ENCODE measurements at places on chromosomes 11 and 22.

DNA sequence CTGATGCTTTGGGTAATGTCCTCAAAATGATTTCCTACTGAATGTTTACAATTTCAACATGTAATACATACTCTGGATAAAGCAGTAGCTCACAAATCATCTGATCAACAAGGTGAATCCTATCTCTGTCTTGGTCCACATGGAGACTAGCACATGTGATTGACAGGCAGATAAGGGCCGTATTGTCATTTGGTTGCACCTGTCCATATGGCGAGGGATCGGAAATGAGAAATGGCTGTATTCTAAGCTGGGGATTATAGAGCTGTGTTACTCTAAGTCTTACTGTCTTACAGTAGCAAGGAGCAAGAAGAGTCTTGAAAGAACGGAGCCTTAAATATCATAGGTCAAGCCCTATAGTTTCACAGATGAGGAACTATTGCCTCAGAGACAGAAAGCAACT, 55.7 kb downstream of the APIP start:
- no peak for DNase-seq

GRCh38 chr11:82092904-82093303, 640.8 kb downstream of the FAM181B start:
- no peak for DNase-seq

DNA sequence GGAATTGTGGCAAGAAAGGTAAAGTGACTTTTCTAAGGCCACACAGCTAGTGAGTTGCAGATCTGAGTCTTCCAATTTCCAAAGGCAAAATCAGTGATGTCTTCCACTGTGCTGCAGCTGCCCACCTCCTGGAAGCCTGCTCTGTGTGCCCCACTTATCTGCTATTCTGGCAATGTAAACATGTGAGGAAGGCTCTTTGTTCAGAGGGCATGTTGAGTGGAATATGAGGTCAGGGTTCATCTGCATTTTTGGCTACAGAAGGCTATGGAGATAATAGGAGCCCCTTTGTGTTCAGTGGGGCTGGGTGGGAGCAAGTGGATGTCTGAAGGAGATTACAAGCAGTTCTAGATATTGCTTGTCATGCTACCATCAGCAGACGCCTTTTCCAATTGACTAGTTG, 396.2 kb downstream of the BUD13 start:
- DNase-seq: no peak

- peak; percentile 23 for DNase-seq
Measured at GRCh38 chr22:31496735-31497146, 405 bp downstream of the SFI1 start.

GRCh38 chr11:117786135-117786870, 10.7 kb downstream of the DSCAML1 start:
- no peak for DNase-seq

DNA sequence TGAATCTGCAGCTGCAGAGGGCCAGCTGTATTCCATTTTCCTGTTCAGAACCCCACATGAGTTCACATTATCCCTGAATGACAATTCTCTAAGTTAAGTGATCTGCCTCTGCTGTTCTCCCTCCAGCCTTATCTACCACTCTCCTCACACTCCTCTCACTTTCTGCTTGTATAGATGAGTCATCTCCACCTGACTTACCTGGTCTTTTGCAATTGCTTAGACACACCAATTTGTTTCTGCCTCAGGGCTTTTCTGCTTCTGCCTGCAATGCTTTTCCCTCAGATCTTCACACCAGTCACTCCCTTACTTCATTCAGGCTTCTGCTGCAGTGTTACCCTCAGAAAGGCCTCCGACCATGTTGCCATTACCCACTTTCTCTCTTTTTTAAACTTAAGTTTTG, 118.1 kb downstream of the ATM start:
- no peak for DNase-seq

- DNase-seq: no peak
Measured at GRCh38 chr11:130706572-130706971, 209.7 kb downstream of the SNX19 start.

- DNase-seq: no peak
Measured at GRCh38 chr11:133302056-133302455, 230.2 kb downstream of the OPCML start.

- no peak for DNase-seq
Measured at GRCh38 chr11:83725728-83726127, 439.6 kb upstream of the CCDC90B start.

GRCh38 chr11:39174196-39174595, 2285.3 kb downstream of the LRRC4C start:
- DNase-seq: no peak

DNA sequence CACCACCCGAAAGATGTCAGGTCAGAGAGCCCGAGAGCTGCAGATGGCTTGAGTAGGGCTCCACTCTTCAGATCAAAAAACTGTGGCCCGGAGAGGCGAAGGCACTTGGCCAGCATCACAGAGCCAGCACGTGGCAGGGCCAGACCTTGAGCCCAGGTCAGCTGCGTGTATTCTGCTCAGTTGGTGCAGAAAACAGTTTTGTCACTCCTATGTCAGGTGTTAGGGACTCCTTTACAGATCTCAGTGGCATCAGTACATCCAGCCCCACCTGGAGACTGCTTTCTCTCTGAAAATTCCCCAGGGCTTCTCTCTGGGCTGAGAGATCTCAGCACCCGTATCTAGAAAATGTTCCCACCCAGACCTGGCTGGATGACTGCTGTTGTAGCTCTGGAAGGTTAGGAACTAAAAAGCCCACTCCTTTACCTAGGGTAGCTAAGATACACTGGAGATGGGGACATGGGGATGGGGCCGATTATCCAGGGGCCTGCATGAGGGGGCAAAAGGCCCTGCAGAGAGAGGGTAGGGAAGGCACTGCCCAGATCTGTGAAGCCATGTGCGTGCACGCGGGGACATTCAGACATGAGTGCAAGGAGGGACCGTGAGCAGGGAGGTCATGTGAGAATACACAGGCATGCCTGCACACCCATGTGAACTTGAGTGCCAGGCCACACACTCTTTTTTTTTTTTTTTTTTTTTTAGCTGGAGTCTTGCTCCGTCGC, 3.4 kb downstream of the APOA1 start:
- DNase-seq: no peak

DNA sequence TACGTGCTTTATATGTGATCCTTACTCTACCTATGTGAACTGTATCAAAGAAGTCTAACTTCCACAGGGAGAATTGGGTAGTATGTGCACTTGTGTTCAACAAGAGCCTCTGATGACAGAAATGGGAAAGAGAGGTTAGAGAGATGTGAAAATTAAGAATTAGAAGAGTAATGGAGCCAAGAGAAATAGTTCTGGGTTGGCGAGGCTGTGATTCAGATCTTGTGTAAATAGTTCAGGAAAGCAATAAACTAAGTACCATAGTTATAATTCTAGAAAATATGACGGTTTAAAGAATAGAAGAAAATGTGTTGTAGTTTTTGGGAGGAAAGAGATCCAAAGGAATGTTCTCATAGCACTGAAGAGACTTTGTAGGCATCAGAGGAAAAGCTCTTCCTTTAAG, 112.4 kb downstream of the ARHGAP42 start:
- DNase-seq: no peak

- DNase-seq: no peak
Measured at GRCh38 chr11:121711236-121711635, 258.5 kb upstream of the SORL1-AS1 start.

- no peak for DNase-seq
Measured at GRCh38 chr11:20501252-20501651, 98.2 kb upstream of the SLC6A5 start.

DNA sequence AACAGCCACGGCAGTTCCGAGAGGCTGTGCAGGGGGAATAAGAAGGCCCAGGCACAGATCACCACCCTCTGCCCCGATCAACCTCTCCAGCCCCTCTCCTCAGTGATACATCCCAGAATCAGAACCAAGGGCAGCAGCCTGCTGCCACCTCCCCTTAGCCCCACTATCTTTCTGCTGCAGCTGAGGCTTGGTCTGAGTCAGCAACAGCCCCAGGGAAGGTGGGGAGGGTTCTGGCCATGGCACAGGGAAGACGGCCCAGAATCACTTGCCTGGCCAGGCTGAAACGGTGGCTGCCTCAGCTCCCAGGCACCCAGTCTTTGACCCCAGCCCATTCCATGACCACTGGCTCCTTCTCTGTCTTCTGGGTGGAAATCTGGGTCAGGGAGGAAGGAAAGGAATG, 2.3 kb downstream of the CHID1 start:
- DNase-seq: no peak

DNA sequence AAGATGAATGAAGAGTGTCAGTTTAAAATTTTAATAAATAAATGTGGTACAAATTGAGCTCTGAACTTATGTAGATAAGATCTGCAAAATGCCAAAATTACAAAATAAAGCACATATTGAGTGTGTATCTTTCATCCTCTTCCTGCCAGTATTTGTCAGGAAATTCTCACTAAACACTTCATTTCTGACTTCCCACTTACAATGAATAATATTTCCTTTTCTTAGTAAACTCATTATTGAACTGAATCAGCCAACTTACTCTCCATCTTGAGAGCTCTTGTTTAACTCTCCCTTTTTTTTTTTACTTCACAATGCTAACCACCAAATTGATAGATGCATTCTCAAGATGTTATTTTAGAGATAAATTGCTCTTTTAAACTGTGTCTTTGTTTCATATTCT, 1230.2 kb downstream of the JRKL start:
- no peak for DNase-seq

GRCh38 chr11:100574894-100575769, 112.0 kb upstream of the ARHGAP42 start:
- no peak for DNase-seq

DNA sequence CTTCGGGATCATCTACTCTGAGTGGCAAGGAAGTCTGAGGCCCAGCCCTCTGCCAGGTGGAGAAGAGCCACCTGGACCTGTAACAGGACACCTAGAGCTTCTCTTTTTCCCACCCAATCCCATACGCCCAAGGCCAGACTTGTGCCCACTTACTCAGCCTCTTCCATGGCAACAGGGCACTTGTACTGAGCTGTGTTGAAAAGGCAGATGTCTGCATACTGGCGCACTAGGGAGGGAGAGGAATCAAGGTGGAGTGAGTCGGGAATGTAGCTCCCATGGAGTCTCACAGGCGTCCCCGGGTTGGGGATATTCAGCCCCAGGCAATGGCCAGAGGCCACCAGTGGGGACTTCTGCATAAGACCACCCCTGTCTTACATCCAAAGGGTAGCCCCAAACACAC, 36.1 kb downstream of the TPBGL start:
- DNase-seq: no peak

- no peak for DNase-seq
Measured at GRCh38 chr11:104163100-104164027, 583 bp downstream of the PDGFD start.

DNA sequence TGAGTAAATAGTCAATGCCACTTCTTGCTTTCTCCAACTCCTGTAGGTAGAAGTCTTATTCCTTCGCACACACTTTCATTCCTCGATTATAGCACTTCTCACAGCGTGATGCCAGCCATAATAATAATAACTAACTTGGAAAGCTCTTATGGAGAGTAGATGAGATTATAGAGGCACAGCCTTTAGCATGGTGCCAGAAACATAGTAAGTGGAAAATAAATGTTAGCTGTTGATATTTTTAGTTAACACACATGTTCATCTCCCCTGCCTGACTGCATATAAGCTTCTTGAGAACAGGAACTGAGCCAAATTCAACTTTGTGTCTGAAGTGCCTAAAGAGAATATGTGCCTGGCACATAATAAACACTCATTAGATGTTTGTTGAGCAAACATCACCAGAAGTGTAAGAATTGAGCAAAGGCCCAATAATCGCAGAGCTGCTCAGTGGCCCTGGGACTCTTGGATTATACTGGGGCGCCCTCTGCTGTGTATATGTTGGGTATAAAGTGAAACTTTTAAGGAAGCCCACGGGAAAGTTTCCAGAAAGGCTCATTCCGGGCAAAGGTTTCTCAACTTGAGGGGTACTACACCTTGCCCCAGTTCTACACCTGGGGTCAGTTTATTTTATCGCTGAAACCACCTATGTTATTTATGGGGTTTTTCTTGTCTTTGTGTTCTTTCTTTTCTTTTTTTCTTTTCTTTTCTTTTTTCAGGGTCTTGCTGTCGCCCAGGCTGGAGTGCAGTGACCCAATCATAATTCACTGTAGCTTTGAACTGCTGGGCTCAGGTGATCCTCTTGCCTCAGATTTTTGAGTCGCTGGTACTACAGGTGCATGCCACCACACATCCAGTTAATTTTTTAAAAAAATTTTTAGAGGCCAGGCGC, 22.3 kb downstream of the SLN start:
- peak; percentile 39 for DNase-seq

DNA sequence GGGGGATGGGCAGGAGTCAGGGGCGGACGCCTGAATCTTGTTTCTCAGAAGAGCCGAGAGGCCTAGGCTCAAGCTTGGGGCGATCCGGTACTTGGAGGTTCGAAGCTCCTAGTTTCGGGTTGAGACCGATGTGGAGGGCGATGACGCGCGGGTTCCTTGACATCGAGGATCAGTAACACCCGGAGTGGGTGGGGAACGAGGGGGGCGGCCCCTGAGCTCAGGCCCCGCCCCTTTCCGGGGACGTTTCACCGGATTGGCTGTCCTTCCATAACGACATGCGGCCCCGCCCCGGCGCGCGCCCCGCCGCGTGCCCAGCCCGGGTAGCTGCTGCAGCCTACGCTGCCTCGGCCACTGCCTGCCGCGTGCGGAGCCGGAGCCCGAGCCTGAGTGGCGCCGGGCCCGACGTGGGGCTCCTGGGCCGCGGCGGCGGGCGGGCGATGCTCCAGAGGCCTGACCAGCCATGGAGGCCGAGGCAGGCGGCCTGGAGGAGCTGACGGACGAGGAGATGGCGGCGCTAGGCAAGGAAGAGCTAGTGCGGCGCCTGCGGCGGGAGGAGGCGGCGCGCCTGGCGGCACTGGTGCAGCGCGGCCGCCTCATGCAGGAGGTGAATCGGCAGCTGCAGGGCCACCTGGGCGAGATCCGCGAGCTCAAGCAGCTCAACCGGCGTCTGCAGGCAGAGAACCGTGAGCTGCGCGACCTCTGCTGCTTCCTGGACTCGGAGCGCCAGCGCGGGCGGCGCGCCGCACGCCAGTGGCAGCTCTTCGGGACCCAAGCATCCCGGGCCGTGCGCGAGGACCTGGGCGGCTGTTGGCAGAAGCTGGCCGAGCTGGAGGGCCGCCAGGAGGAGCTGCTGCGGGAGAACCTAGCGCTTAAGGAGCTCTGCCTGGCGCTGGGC, at the start of gene CCDC85B:
Gene CCDC85B, plus strand, starts transcription at position 350 of the 895 bp plus-strand sequence. Its CDS starts 111 bp downstream, at position 461.
- DNase-seq: peak; percentile 96

DNA sequence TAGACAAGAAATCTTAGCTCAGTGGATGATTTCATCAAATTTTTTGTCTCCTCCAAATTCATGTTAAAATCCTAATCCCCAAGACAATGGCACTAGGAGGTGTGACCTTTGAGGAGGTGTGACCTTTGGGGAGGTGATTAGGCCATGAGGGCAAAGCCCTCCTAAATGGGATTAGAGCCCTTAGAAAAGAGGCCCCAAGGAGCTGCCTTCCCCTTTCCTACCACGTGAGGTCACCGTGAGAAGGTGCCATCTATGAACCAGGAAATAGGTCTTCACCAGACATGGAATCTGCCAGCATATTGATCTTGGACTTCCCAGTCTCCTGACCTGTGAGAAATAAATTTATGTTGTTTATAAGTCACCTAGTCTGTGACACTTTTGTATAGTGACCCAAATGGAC, 138.7 kb downstream of the TRIM29 start:
- no peak for DNase-seq

DNA sequence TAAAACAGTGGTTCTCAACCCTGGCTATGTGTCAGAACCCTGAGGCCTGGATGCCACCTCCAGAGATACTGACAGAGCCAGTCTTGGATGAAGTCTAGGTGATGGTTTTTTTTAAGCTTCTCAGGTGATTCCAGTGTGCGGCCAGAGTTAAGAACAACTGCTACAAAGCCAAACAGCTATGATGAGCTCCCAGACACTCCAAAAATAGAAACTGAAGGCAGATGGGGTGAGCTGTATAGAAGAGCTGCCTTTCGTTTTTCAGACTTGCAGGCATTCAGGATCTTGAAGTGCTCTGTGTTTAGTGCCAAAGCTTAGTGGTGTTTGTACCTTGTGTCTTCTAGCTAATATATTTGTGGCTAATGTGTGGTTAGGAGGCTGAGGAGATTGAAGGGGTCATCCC, 14.2 kb downstream of the SCUBE2 start:
- no peak for DNase-seq
